SJSA1 (cell line): ENCODE measurements at places on chromosomes 16 and 17. TPM values are rescaled to one million over a fixed set of nuclear protein-coding genes. Genes with fewer than 3 reads are reported as not detected.

- no peak overlapping the region for H3K27ac ChIP-seq
- H3K36me3 ChIP-seq = no peaks in the 10 kb centered on the region
- no peak overlapping the region for H3K4me3 ChIP-seq
- H3K4me1 ChIP-seq = no peaks in the 10 kb centered on the region
- H3K27me3 ChIP-seq = no peaks in the 10 kb centered on the region
Observed at GRCh38 chr17:51850201-51850600, 308.3 kb downstream of the CA10 start.

DNA sequence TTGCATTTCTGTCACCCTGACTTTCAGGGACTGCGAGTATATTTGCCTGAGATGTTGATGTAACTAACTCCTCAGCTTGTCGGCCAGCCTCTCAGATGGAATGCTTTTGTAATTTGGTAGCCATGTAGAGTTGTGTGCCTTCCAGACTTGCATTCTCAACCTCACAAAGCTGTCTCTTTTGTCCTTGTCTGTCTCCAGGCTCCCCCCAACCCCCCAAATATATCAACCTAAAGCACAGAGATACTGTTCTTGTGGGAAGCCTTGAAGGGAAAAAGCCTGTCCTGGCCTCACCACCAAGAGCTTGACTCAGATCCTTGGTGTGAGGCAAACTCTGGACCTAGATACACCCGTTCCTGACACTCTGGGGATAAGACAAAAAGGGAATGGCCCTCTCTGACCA lies 18.4 kb downstream of the SAP30BP start:
- no peak overlapping the region for H3K27ac ChIP-seq
- peaks cover 74% of the 10 kb centered on the region for H3K36me3 ChIP-seq
- H3K4me3 ChIP-seq = no peak overlapping the region
- no peaks in the 10 kb centered on the region for H3K27me3 ChIP-seq
- DNase-seq = no peak

DNA sequence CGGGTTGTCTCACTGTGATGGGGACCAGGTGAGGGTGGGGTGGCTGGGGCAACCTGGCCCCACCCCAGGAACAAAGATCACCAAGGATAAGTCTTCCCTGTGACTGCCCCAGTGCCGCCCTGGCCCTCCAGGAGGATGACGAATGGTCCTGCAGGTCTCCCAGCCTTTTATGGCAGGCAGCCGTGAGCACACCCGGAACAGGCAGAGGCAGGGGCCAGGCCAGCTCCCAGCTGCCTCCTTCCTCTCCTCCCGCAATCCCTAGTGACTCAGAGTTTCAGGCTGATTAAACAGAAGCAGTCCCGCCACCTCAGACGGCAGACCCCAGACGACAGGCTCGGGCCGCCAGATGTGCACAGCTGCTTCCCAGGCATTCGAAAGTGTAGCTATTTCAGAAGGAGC lies 13.3 kb downstream of the JUP start:
- peak; percentile 51 for DNase-seq
- H3K27ac ChIP-seq = no peak overlapping the region
- H3K4me3 ChIP-seq = no peak overlapping the region
- no peaks in the 10 kb centered on the region for H3K27me3 ChIP-seq
- no peaks in the 10 kb centered on the region for H3K36me3 ChIP-seq

TPSB2 gene
- total RNA-seq = not detected in 2 replicates

- peaks cover 72% of the 10 kb centered on the region for H3K36me3 ChIP-seq
- DNase-seq = no peak
- no peak overlapping the region for H3K4me3 ChIP-seq
- no peaks in the 10 kb centered on the region for H3K4me1 ChIP-seq
- H3K27me3 ChIP-seq = 0 out of 2 replicates have a peak, but pooled peaks cover 4% of the 10 kb centered on the region
Observed at GRCh38 chr16:87410530-87410929, 18.4 kb downstream of the MAP1LC3B start.

DNA sequence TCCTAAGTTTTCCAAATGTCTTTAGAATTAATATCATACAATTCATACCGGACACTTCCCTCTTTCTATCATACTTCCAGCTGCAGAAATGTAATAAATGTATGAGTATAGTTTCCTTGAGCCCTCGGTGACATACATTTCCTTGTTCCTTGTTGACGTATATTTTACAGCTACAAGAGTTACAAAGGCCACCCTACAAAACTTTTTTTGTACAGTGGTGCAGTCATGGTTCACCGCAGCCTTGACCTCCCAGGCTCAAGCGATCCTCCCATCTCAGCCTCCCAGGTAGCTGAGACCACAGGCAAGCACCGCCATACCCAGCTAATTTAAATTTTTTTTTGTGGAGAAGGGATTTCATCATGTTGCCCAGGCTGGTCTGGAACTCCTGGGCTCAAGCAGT lies 7.2 kb upstream of the DUS1L start:
- H3K27ac ChIP-seq = no peak overlapping the region
- H3K36me3 ChIP-seq = peaks cover 3% of the 10 kb centered on the region
- DNase-seq = no peak
- no peaks in the 10 kb centered on the region for H3K4me1 ChIP-seq
- H3K27me3 ChIP-seq = peaks cover 8% of the 10 kb centered on the region
- H3K4me3 ChIP-seq = no peak overlapping the region

EFCAB5 gene
- 0.16 TPM in 1 of 2 replicates, not detected in the other for total RNA-seq

CRYM gene
- not detected in 2 replicates for total RNA-seq

- no peaks in the 10 kb centered on the region for H3K36me3 ChIP-seq
- H3K4me3 ChIP-seq = no peak overlapping the region
- H3K4me1 ChIP-seq = no peaks in the 10 kb centered on the region
- no peaks in the 10 kb centered on the region for H3K27me3 ChIP-seq
- no peak for DNase-seq
- H3K27ac ChIP-seq = no peak overlapping the region
Observed at GRCh38 chr16:9151597-9151996, 60.2 kb downstream of the HAPSTR1 start.

GRCh38 chr17:32882734-32883133 lies 5.8 kb upstream of the MYO1D start:
- no peak for DNase-seq
- H3K4me1 ChIP-seq = peaks cover under 1% of the 10 kb centered on the region
- no peaks in the 10 kb centered on the region for H3K36me3 ChIP-seq
- no peak overlapping the region for H3K27ac ChIP-seq

- no peaks in the 10 kb centered on the region for H3K36me3 ChIP-seq
- no peak overlapping the region for H3K4me3 ChIP-seq
- peaks cover 3% of the 10 kb centered on the region; the same call in 1 of the 2 replicates for H3K27me3 ChIP-seq
- H3K4me1 ChIP-seq = no peaks in the 10 kb centered on the region
- no peak overlapping the region for H3K27ac ChIP-seq
Observed at GRCh38 chr16:57697896-57698537, 3.4 kb downstream of the DRC7 start.
